ENCODE measurements at places on chromosomes 4 and X.

DNA sequence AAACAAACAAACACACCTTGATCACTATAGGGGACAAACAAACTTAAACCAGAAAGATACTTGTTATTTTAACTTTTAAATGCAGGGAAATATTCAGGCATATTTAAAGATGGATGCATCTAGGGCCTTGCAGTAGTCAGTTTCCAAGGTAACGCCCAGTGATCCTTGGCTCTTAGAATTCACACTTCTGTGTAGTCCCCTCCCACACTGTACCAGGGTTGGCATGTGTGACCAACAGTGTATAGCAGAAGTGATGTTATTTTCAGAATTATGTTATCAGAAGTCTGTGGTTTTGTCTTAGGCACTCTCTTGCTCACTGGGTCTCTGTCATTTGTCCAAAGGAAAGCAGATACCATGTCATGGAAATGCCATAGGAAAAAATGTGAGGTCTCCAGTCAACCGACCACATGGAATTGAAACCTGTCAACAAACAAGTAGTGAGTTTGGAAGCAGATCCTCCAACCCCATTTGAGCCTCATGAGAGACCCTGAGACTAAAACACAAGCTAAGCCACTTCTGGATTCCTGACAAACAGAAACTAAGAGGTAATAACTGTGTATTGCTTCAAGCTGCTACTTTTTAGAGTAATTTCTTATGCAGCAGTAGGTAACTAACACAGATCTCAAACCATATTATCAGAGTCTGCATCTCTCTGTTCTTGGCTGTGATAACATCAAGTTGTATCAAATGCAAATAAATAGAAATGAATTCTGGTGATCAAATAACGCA lies 670.3 kb downstream of the KCTD8 start:
- DNase-seq = no peak

GRCh38 chrX:153684467-153685155 lies 3.1 kb upstream of the SLC6A8 start:
- no peak for DNase-seq

DNA sequence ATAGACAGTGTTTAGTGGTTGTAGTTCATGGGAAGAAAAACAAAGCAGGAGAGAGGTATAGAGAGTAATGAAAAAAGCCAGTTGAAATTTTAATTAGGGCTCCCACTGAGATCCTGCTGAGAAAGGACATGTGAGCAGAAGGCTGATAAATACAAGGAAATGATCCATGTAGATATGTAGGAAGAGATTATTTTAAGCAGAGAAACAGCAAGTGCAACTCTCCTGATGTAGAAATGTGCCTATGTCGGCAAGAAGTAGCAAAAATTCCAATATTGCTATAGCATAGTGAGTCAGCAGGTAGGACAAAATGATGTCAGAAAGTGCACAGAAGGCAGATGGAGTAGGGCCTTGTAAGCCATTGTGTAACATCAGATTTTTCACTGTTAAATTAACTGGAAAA lies 1027.3 kb downstream of the PCDH18 start:
- DNase-seq = no peak

DNA sequence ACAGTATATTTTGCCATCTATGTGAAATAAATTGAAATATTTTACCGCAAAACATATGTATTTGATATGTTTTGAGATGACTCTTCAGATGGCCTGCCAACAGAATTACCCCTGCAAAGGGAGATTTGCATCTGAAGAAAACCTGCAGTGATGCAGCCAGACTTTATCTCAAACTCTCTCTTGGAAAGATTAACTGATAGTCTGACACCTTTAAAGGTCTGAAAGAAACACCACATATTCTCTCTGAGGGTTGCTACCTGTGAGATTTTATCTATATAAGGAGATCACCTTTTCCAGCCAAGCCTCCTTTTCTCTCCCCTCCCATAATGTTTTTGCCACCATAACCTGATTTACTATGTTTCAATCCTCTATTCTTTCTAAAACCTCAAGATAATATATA lies 1106.3 kb upstream of the IGFBP7 start:
- no peak for DNase-seq

DNA sequence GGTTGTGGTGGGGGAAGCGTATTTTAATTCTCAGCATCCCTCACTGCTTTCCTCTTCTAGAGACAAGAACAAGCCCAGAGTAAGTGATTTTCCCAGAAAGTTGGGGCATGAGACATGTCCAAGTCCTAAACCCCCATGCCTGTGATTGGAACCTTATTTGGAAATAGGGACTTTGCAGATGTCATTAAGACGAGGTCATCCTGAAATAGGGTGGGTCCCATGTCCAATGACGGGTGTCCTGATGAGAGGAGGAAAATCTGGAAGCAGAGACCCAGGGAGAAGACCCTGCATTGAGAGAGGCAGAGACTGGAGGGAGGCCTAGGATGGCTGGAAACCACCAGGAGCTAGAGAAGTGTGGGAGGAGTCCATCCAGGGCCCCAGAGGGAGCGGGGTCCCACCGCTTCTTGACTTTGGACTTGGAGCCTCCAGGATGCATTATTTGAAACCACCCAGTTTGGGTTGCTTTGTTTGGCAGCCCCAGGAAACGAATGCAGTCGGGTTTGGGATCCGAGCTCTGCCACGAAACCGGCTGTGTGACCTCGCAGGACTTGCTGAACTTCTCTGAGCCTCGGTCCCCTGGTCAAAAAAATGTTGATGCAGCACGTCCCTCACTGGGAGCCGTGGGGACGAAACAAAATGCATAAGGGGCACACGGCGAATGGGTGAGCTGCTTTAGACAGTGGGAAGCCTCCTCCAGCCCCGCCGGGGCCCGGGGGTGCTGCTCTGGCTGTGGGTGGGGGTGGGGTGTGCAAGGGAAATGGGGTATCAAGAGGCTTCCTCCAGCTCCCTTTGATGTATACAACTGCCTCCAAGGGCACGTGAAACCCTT lies 113.9 kb downstream of the CPZ start:
- DNase-seq = no peak

DNA sequence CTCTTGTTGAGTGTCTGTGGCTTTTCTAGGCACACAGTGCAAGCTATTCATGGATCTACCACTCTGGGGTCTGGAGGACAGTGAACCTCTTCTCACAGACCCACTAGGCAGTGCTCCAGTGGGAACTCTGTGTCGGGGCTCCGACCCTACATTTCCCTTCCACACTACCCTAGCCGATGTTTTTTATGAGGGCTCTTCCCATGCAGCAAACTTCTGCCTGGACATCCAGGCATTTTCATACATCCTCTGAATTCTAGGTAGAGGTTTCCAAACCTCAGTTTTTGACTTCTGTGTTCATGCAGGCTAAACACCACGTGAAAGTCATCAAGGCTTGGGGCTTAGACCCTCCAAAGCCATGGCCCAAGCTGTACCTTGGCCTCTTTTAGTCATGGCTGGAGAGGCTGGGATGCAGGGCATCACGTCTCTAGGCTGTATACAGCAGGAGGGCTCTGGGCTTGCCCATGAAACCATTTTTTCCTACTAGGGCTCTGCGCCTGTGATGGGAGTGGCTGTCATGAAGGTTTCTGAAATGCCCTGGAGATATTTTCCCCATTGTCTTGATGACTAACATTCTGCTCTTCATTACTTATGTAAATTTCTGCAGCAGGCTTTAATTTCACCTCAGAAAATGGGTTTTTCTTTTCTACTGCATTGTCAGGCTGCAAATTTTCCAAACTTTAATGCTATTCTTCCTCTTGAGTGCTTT lies 249.8 kb upstream of the CPEB2 start:
- DNase-seq = no peak

DNA sequence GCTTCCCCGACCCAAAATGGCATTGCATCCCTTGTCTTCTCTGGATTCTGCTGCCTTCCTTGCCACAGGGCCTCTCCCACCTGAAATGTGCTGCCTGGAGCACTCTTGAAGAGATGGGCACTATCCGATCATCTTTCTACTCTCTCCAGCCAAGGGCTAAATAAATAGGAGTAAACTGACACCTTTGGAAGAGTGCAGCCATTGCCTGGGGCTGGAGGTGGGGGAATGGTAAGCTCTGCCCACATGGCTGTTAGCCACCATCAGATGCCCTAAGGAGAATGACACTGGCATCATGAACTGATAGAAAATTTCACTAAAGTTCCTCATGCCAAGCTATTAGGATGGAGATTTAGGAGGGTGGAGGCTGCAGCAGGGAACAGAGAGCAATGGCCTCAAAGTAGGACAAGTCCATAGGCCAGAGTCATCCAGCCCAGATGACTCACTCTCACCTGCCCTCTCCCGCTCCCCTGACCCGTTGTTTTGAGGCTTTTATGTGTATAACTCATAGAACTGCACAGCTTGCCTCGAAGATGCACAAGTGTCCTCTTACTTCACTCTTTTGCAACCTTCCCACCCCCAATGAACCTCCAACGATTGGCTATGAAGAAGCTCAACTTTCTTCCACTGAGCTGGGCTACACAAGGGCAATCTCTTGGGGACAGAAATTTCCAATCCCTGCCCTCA lies 822 bp upstream of the PFKFB1 start:
- DNase-seq = no peak
